Dermis blood vessel endothelial cell (primary cell): ENCODE measurements at places on chromosomes 16 and 17. TPM values are rescaled to one million over a fixed set of nuclear protein-coding genes. Genes with fewer than 3 reads are reported as not detected.

Gene NPIPB8
- total RNA-seq = 0.17 TPM in 1 of 2 replicates, not detected in the other

Gene VMO1
- total RNA-seq = 0.51 TPM in 1 of 2 replicates, not detected in the other

Gene RTN4RL1
- total RNA-seq = 0.51 and 0.60 TPM in 2 replicates

Gene NAE1
- total RNA-seq = 48.8 and 68.7 TPM in 2 replicates

Gene ARHGAP27
- 61.8 and 66.5 TPM in 2 replicates for total RNA-seq

Gene BAHCC1
- 4.8 and 19.3 TPM in 2 replicates for total RNA-seq

Gene ZPBP2
- not detected in 2 replicates for total RNA-seq

Gene TIMP2
- total RNA-seq = 57.9 and 95.3 TPM in 2 replicates

Gene OGFOD3
- total RNA-seq = 35.1 and 44.0 TPM in 2 replicates

Gene FAM234A
- total RNA-seq = 59.2 and 76.1 TPM in 2 replicates

Gene CLEC19A
- total RNA-seq = not detected in 2 replicates

Gene SDR42E2
- total RNA-seq = not detected in 2 replicates

Gene TMEM106A
- 2.4 and 2.5 TPM in 2 replicates for total RNA-seq

Gene NPW
- total RNA-seq = 0.17 and 1.2 TPM in 2 replicates

Gene KRTAP1-5
- total RNA-seq = not detected in 2 replicates

Gene SLC5A2
- total RNA-seq = not detected in 2 replicates

Gene SCN4A
- total RNA-seq = 0.09 and 0.17 TPM in 2 replicates

Gene TOM1L2
- total RNA-seq = 21.6 and 30.0 TPM in 2 replicates

Gene ST6GALNAC1
- not detected in 2 replicates for total RNA-seq

Gene CBX2
- total RNA-seq = 12.9 and 14.1 TPM in 2 replicates

Gene EFCAB5
- 0.17 and 0.70 TPM in 2 replicates for total RNA-seq

Gene RNF222
- 0.05 TPM in 1 of 2 replicates, not detected in the other for total RNA-seq
